ENCODE measurements at places on chromosomes 16 and 17. TPM values are rescaled to one million over a fixed set of nuclear protein-coding genes. Genes with fewer than 3 reads are reported as not detected.

DNA sequence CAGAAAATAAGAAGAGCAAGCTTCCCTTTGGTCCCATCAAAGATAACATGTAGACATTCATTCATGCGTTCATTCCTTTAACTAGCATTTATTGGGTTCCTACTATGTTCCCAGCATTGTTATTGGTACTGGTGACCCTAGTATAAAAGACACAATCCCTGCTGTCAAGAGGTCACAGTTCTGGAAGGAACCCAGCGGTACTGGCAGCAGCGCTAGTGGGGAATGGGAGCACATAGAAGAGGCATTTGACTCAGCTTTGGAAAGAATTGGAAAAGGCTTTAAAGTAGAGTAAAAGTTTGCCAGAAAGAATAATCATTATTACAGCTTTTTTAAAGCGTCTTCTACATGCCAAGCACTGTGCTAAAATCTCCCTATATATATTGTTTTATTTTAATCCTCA, 41.7 kb upstream of the NF1 start:
- no peak for DNase-seq

DNA sequence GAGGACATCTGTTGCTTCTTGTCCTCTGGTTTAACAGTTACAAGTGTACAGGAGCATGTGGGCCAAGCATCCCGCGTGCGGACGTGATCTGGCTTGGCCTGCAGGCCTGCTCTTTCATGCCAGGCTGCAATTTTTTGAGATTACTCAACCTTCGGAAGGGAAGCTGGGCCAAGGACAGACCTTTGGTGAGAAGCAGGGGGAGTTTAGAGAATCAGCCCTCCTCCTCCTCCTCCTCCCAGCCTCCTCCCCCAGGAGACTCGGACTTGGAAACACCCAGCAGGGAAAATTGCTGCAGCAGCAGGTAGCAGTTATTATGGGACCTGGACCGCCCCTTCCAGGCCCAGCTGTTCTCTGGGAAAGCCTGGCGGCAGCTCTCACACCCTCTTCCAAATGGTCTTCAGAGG, 5.1 kb upstream of the KLHL36 start:
- peak; percentile 96 for DNase-seq

DNA sequence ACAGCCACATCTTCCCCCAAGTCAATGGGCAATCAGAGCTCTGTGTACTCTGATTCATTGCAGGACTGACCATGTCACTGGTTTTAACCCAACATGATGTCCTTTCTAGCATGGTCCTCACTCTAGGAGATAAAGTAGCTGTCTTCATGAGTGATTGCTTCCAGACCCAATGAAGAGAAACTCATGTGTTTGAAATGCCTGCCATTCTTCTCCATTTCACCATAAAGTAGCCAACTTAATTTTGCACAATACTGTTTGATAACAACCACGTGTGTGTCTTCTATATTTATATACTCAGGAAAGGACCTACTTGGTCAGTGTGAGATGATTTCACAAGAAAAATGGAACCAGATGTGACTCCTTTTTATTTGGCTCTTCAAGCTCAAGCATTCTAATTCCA, 172.5 kb downstream of the AXIN2 start:
- no peak for DNase-seq

CCL14 gene
- total RNA-seq: not detected

GRCh38 chr17:3691617-3692067, 4.3 kb downstream of the P2RX5 start:
- no peak for DNase-seq

KRTAP9-4 gene
- total RNA-seq: not detected

TOM1L1 gene
- total RNA-seq: 29.1 TPM

TLCD2 gene
- total RNA-seq: 1.7 TPM

DNA sequence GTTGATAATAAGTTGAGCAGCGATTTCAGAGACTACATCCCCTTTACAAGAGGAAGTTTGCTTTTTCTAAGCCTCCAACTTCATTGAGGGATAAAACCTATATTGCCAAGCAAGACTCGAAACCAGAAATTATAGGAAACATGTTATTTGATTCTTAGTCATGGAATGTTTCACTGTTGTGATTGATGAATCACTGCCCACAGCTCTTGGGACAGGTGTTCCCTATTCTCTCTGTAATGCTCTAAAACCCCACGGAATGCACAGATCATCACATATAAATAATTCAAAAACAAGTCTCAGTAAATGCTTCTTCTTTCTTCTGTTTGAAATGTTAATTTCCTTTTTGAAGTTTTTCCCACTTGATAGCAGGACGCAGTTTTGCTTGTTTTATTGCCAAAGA, 809.5 kb upstream of the GOT2 start:
- DNase-seq: peak; percentile 75

- DNase-seq: no peak
Observed at GRCh38 chr17:33202021-33202420, 91.1 kb downstream of the ASIC2 start.

DNA sequence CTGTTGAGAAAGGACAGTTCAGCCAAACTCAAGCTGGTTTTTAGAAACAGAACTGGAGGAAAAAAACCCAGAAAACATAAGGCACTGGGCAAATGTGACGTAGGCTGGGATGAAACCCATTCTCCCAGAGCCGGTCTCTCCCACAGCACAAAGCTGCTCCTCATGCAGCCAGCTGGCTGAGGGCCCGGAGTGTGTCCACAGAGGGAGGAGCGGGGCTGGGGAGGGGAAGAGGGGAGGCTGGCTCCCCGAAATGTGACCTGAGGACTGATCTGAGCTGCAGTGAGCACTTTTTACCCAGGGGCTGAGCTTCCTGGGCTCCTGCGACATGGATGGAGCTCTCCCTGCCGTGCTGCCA, 20.8 kb downstream of the FOXF1 start:
- no peak for DNase-seq

- no peak for DNase-seq
Observed at GRCh38 chr17:39450051-39450450, 1.0 kb downstream of the MED1 start.

GRCh38 chr16:29992344-29992967, 3.0 kb downstream of the HIRIP3 start:
- no peak for DNase-seq

- peak; percentile 78 for DNase-seq
Observed at GRCh38 chr16:89505204-89506112, 2.7 kb upstream of the SPG7 start.

NPIPA2 gene
- 0.67 TPM for total RNA-seq

GRCh38 chr16:85936816-85937215, 37.9 kb downstream of the IRF8 start:
- DNase-seq: no peak

DNA sequence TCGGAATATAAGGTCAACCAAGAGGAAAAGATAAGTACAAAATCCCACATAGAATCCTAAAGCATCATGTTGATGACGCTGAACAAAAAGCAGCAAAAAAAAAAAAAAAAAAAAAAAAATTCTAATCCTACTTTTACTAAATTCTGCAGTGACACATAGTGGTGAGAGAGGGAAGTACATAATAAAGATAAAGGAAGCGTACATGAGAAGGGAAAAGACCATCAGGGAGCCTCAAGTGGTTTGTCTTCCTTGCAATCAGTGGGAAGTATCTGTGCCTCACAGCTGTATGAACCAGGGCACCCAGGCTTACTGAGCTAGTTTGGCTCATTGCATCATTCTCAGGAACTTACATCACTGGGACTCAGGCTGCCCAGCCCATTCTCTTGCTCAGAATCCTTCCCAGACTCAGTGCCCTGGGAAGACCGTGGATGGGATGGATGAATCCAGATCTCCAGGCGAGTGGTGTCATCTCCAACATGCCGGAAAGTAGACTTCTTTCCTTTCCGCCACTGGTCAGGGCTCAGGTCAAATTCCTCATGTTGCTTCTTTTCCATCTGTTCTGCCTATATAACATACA, 21.2 kb downstream of the SMG6 start:
- DNase-seq: peak; percentile 80

GRCh38 chr17:77306790-77307478, 166.2 kb downstream of the SEC14L1 start:
- no peak for DNase-seq

DNA sequence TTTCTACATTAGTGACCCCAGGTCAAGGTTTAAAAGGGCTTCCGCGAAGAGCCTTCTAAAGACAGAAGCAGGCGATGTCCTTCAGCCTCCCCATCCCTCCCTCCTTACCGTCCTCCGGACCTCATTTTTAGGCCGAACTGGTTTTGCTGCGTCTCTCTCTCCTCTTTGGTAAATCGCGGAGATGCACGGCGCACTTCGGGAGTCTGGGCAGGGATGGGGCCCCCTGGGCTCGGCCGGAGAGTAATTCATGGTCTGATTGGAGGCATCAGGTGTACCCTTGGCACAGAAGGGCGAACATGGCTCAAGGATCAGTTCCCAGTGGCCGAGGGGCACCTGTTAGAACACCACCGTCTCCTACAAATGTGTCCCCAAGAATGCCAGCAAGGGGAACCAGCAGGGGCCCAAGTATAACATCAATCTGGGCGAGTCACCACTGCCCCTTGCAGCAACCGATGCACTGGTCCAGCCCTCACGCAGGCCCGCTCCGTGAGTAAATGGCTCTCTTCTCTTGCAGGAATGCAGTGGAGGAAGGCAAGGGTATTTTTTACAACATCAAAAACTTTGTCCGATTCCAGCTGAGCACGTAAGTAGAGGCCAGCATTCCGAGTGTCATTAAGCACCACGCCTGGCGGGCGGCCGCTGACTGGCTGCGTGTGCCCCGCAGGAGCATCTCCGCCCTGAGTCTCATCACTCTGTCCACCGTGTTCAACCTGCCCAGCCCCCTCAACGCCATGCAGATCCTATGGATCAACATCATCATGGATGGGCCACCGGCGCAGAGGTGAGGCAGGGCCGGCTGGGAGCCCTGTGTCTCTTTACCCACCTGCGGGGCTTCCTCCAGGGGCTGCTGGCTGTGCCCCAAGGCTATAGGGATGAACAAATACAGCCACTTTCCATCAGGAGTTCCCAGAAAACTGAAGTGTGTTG, 45.6 kb downstream of the MEAK7 start:
- DNase-seq: no peak

MED31 gene
- 15.6 TPM for total RNA-seq

DNA sequence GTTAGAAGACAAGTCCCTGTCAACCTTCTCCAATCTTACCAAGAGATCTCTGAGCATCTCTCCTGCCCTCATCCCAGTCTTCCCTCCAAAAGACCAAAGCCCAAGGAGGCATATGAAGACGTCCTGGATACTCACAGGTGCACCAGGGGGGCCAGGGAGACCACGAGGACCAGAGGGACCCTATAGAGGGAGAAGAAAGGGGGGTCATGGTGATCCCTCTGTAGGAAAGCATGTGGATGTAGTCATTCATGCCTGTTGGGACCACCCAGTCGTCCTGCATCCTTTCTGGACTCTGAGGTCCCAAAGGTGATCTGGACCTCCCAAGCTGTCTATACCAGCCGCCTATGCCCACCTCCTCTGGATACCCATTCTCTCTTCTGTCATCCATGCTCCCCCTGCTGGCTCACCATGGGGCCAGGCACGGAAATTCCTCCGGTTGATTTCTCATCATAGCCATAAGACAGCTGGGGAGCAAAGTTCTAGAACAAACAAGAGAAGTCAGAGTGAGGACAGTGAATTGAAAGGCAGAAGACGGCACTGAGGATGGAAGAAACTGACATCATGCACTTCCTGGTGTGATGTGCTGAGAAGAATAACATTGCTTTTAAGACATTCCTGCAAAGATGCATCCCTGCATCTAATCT, 3.3 kb downstream of the COL1A1 start:
- DNase-seq: peak; percentile 89

TMEM235 gene
- total RNA-seq: not detected

CPHXL2 gene
- total RNA-seq: not detected

GRCh38 chr17:8016632-8017424, 14.4 kb downstream of the GUCY2D start:
- DNase-seq: peak; percentile 22

- DNase-seq: no peak
Observed at GRCh38 chr17:77893144-77894044, 65.1 kb upstream of the TNRC6C start.
